ENCODE measurements at places on chromosomes 11 and 22.

- no peak for DNase-seq
Measured at GRCh38 chr11:643366-643765, 6.3 kb downstream of the DRD4 start.

DNA sequence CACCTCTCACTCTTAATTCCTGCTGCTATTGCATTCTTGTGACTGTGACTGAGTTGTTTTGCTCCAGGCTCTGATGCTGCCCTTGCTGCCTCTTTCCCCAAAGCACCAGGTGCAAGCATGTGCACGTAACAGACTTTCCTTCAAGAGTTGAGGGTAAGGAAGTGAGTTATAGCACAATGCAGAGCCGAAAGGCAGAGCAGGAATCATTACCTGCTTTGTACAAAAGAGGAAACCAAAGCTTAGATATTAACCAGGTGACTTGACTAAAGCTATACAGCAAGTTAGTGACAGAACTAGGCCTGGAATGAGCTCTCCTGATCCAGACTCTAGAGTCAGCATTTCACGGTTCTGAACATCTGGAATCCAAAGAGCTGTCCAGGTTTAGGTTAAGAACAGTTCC is 33.6 kb downstream of the NEU3 start:
- no peak for DNase-seq

DNA sequence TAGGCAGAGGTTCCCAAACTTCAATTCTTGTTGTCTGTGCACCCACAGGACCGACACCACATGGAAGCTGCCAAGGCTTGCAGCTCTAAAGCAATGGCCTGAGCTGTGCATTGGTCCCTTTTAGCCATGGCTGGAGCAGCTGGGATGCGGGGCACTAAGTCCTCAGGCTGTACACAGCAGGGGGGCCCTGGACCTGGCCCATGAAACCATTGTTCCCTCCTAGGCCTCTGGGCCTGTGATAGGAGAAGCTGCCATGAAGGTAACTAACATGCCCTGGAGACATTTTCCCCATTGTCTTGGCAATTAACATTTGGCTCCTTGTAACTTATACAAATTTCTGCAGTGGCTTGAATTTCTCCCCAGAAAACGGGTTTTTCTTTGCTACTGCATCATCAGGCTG is 43.6 kb upstream of the SLC6A5 start:
- DNase-seq = no peak

- DNase-seq = no peak
Measured at GRCh38 chr22:26777156-26777801, 119.9 kb downstream of the MIAT start.

DNA sequence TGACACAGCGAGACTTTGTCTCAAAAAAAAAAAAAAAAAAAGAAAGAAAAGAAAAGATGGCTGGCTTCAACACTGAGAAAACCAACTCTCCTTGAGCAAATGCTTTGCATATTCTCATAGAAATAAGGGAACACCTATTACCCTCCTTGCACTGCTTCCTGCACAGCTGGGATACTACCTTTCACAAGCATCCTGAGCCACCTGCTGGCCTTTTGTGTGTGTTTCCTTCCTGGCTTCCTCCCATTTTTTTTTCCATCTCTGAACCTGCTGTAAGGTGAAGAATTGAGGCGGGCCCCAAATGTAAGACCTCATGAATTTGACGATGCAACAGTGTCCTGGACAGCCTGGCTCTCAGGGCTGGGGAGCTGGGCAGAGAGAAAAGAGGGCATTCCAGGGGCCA is 1.9 kb upstream of the RFPL3 start:
- no peak for DNase-seq

DNA sequence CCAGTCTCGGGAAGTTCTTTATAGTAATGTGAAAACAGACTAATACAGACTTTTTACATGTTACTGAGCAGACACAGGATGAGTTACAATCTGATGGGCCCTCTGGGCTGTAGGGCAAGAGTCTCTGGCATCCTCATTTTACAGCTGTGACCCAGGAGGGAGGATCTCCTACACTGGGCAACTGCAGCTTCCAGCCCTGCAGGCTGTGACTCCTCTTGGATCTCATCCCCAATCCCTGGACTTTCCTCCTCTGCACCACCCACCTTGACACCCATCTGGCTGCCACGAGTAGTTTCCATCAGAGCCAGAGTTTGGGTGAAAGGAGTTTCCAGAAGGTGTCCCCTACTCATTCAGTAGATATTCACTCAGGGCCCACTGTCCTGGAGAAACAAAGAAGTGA is 48.9 kb upstream of the MYEOV start:
- no peak for DNase-seq
